ENCODE measurements at places on chromosomes 13 and 19. TPM values are rescaled to one million over a fixed set of nuclear protein-coding genes. Genes with fewer than 3 reads are reported as not detected.

DNA sequence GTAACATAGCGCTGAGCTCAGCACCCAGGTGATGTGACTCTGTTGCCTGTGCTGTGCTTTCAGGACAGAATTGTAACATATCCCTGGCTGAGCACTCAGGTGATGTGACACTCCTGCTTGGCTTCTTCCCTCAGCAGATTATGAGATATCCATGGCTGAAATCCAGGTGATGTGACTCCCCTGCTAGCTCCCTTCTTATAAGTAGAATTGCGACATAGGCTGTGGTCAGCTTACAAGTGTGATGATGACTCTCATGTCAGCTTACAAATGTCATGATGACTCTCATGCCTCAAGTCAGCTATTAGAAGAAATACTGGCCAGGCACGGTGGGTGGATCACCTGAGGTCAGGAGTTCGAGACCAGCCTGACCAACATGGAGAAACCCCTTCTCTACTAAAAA is 14.3 kb upstream of the ZNF429 start:
- no peak for DNase-seq

DNA sequence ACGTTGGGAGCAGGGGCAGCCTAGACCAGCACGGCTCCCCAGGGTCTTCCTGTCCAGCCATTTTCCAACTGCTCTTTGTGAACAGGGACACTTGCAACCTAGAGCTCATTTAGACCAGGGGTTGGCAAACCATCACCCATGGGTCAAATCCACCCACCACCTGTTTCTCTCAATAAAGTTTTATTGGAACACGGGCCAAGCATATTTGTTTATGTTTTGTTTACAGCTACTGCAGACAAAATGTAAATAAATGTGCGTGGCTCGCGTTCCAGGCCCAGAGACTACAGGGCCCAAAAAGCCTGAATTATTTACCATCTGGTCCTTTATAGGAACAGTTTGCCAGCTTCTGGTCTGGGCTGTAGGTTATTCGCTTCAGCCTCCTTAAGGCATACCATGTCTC is 13.3 kb upstream of the EMC10 start:
- no peak for DNase-seq

DNA sequence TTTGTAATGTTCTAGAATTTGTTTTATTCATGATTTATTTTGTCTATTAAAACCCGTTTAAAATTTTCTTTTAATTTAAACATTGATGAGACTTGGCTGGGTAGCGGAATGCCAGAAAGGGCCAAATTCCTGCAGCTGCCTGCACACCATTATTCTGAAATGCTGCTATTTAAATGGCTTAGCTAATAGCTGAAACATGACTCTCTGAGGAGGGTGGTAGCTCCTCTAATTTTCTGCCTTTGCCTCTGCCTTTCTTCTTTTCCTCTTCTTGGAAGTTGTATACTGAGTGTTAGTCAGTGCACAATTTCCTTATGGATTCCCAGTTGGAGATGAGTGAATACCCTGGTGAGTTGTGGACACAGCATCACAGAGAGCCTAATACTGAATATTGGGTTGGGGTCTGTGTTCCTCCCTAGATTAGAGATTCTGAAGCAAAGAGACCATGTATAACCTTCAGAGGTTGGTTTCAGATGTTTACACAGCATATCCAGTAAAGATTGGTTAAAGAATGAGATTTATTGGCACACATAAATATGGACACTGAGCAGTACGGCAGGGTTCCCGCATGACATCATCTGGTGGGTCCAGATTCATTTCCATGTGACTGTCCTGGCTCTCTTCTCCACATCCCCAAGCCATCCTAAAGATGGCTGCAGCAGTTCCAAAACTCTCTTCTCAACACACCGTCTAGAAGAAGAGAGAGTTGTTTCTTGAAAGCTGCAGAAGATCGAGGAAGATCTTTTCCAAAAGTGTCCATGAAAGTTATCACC is 55.9 kb downstream of the MTUS2 start:
- DNase-seq: no peak

GRK1 gene
- total RNA-seq: not detected

RNF113B gene
- not detected for total RNA-seq

NCR1 gene
- total RNA-seq: not detected

KLK3 gene
- not detected for total RNA-seq

DNA sequence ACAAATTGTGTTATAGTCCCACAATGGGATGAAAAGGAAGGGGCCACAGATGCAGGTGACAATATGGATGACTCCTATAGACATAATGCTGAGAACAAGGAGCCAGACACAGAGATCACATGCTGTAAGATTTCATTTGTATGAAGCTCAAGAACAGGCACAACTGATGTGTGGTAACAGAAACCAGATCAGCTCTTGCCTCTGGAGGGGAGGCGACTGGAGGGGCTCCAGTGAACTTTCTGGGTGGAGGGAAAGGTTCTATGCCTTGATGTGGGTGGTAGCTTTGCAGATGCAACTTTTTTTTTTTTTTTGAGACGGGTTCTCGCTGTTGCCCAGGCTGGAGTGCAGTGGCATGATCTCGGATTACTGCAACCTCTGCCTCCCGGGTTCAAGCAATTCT is 6.0 kb upstream of the RABAC1 start:
- no peak for DNase-seq

DNA sequence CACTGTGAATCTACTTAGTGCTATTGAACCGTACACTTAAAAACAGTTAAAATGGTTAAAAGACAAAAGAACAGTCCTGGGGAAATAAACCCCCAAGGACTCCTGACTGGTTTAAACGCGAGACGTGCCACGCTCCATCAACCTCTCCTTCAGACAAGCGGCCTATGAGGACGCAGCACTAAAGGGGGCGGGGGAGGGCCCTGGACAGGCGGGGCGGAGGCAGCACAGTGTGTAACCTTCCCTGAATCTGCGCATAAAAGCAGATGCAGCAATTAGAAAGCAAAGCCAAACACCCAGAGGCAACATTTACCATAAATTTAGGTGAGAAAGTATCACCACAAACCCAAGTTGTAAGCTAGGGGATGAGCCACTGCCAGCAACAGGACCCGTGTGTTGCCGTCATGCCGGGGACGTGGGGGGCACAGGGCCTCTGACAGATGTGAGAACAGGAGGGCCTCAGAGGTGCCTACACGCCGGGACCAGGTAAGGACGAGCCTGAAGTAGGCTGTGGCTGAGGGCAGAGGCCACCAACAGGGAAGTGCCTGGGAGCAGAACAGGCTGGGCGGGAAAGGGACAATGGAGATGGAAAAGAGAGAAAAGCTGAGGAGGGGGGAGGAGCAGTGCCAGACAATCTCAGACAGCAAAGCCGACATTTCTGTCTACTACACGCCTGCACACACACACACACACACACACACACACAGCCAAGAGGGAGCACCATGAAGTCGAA is 15.3 kb upstream of the ADPRHL1 start:
- no peak for DNase-seq

ZNF554 gene
- total RNA-seq: 4.6 TPM

DNA sequence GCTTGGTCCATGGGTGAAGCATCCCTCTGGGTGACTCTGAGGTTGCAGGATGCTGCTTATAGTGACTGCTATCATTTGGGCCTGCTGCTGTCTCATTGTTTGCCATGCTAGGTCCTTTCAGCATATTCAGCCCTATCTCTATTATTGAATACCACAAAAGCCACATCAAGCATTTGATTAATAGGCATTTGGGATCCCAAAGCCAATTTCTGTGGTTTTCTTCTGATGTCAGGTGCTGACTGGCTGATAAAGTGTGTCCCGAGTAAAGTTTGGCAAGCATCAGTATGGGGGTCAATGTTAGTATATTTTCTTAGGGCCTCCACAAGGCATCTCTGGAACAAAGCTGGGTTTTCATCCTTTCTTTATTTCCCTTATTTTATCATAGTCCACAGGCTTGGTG is 204.6 kb downstream of the NBEA start:
- DNase-seq: no peak

GRCh38 chr13:88005188-88005587 is 334.0 kb downstream of the SLITRK5 start:
- DNase-seq: no peak

- DNase-seq: peak; percentile 69
Observed at GRCh38 chr19:14366529-14366928, 14.7 kb upstream of the ADGRE5 start.

DNA sequence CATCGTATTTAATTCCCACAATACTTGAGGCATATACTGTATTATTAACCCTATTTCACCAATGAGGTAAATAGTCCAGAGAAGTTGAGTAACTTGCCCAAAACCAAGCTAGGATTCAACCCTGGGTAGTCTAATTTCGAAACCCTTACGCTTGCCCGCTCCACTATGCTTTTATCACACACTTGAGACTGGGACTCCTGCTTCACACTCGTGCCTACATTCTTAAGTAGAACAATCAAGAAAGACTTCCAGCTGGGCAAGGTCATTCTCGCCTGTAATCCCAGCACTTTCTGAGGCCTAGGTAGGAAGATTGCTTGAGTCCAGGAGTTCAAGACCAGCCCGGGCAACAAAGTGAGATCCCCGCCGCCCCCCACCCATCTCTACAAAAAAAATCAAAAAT is 3.6 kb downstream of the ZNF541 start:
- DNase-seq: no peak

CACNG7 gene
- not detected for total RNA-seq

DNA sequence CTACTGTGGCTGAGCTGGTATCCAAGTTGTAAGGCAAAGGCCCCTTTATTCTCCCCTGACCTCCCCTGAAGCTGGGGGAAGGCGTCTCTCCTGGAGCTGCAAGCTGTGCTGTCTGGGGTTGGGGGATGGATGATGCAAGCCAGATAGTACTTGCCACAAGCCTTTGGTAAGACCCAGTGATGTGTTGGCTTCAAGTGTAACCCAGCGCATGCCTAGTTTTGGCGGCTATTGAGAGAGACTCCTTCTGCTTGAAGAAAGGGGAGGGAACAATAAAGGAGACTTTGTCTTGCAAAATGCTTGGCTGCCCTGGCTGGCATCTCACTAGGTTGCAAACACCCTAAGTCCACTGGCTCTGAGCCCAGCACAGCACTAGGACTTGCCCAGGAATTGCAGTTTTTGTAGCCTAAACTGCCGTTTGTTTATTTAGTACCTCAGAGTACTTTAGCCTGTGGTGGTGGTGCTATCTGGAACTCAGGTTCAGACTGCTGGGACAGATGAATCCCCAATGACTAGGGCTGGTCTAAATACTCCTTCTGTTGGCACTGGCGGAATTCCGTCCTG is 108.2 kb downstream of the TNFSF13B start:
- no peak for DNase-seq

DNA sequence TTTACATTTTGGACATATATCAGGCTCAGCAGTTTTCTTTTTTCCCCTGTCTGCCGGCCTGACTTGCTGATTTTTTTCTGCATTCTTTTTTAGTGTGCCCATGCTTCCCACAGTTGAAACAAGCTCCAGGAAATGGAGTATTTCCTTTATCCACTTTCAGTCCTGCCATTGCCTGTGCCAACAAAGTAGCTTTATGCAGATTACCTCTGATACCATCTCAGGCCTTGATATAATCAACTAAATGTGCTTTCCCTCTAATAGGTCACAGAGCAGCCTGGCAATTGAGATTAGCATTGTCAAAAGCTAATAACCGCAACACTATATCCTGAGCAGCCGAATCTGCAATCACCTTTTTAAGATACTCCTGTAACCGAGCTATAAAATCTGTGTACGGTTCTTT is 9.2 kb downstream of the MRPS12 start:
- DNase-seq: no peak

GRCh38 chr13:64819081-64819480 is 2411.1 kb downstream of the PCDH9 start:
- DNase-seq: no peak

DNA sequence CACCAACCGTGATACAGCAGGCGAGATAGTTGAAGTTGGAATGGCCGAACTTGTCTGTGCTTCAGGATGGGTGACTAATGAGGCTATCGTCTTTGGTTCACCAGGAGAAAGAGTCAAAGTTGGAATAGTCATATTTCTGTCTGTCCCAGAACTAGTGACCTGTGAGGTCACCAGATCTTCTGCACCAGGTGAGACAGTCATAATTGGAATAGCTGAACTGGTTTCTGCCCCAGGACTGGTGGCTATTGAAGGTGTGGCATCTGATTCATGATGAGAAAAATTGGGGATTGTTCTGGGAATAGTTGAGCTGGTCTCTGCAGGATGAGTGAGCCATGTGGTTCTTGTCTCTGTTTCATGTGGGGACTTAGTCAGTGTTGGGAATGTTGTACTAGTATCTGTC is 71.6 kb downstream of the MUC16 start:
- DNase-seq: no peak

- peak; percentile 86 for DNase-seq
Observed at GRCh38 chr19:47781590-47782262, 3.2 kb downstream of the SELENOW start.

- DNase-seq: no peak
Observed at GRCh38 chr13:91031508-91031907, 316.0 kb upstream of the MIR17HG start.

C13orf46 gene
- 0.71 TPM for total RNA-seq

GRCh38 chr13:102700088-102701031 is 5.5 kb upstream of the METTL21C start:
- DNase-seq: no peak

DNA sequence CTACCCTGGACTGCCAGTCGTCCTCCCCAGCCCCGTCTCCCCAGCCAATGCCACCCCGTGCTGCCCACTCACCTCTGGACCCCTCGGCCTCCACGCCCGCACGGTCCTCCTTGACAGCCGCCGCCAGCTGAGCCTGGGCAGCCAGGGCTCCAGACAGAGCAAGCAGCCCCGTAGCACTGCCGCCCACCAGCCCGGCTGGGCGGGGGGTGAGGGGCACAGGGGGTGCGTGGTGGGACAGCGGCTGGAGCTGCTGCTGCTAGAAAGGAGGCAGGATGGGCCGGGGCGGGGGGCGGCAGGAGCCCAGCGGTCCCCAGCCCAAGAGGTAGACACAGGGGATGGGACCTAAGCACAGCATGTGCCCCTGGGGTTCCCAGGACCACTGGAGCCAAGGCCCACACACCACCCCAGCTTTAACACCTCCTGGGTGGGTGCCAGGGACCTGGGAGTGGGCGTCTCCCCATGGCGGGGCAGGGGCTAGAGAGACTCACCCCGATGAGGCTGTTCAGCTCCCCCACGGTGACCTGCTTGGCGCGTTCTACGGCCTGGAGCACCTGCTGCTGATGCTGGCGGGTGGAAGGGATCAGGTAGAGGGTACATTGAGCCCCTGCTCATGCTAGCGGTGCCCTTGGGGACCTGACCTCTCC is 9.7 kb downstream of the TLE2 start:
- no peak for DNase-seq

DNA sequence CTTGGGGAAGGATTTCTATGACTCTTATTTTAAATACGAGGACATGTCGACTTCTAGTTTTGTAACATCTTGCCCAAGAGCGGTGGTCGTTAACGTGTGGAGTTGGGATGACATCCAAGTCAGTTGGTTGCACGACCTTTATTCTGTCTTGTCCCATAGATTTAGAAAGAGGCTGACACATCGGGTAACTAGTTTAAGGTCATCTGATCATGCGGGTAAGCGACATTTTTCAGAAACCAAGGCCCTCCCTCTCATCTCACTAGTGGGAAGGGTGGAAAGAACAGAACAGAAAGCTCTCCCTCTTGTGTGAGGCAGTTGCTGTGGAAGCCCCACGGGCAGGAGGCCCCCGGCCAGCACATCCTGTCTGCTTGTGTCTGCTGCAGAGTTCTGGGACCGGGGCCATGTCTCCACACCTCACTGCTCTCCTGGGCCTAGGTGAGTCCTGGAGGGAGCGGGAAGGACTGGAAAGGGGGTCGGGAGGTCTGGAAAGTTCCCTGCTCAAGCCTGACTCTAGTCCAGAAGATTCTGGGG is at the start of gene LAIR2:
LAIR2 (plus strand) TSS at position 314 of the 531 bp plus-strand sequence; CDS start at position 402, 88 bp downstream.
- no peak for DNase-seq
